A673 (cell line): ENCODE measurements at places on chromosomes 2 and 18.

- DNase-seq = no peak
Measured at GRCh38 chr2:172249986-172250385, 147.3 kb upstream of the DLX2 start.

DNA sequence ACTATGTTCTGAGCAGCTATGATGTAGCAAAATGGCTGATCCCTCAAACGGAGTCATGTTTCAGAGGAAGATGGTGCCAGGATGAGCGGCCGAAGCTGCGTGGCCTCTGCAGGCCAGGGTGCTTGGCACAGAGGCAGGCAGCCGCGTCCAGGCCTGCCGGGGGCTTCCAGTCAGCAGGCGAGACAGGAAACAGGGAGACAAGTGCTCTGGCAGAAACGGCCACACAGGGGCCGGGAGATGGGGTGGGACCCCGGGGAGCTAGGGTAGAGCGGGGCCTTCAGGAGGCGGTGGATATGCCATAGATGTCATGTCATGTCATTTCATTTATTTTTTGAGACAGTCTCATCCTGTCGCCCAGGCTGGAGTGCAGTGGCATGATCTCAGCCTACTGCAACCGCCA lies 50.7 kb downstream of the EIPR1 start:
- DNase-seq = no peak

GRCh38 chr18:37361335-37362157 lies 204.1 kb downstream of the CELF4 start:
- peak; percentile 15 for DNase-seq

- DNase-seq = peak; percentile 28
Measured at GRCh38 chr2:227325839-227326195, 766 bp downstream of the MFF start.

DNA sequence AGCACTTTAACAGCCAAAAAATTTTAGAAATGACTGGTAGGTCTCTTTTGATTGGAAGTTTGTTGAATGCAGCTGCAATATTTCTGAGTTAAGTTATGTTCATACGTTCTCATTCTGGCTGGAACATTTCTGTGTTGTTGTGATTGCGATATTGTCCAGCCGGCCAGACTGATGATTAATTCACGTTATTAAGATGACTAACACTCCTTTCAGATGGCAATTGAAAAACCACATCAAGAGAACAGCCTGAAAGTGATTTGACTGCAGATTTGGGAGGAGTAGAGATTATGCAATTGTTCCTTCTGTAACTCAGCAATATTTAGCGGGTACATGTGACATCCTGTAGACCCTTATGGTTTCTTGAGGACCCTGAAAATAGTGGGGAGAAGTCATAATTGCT lies 133.7 kb downstream of the FBXO15 start:
- no peak for DNase-seq

GRCh38 chr18:59238385-59238784 lies 18.4 kb downstream of the GRP start:
- DNase-seq = peak; percentile 74

DNA sequence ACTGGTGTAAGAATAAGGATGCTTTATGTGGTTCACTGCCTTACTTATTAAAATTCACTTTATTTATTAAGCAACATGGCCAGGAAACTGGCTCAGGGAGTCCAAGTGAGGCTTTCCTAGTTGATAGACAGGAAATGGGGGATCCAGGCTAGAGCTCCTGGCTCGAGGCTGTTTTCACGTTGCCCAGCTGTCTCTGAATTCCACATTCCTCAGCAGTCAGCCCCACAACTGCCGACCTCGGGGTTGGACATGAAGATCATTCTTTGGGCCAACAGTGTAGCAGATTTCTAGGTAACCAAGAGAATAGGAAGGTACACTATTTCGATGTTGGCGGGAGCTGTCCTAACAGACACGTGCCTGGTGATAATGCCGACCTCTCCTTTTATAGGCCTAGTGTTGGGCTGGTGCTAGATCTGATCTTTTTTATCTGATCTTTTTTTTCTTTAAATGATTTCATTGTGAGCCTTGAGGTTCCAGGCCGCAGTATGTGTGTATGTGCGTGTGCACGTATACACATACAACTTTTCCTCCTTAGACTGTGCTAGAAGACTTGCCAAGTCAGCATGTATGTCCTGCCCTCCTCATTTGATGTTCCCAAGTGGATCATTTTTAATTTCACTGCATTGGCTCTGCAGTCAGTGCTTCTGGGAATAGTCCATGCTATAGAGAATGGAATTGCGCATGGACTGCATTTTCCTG lies 103.5 kb downstream of the CABLES1 start:
- DNase-seq = no peak

- DNase-seq = no peak
Measured at GRCh38 chr2:85063981-85064599, 69.1 kb upstream of the TCF7L1 start.

DNA sequence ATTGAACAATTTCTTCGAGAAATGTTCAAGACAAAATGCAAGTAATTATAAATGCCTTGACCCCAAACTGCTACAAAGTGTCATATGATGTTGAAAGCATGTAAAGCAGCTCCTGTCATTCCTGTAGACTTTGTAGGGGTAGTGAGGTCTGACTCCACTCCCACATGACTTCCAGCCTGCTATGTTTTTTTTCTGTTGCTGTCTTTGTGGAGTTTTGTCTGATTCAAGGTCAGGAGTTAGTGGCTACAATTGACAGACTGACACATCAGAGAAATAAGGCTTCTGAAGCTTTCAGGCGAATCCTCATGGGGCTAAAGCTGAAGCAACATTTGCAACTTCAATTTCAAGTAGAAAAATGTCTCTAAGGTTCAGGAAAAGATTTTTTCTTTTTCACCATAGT lies 63.9 kb upstream of the CCDC195 start:
- no peak for DNase-seq

- DNase-seq = no peak
Measured at GRCh38 chr2:198762441-198762840, 695.3 kb downstream of the SATB2 start.

DNA sequence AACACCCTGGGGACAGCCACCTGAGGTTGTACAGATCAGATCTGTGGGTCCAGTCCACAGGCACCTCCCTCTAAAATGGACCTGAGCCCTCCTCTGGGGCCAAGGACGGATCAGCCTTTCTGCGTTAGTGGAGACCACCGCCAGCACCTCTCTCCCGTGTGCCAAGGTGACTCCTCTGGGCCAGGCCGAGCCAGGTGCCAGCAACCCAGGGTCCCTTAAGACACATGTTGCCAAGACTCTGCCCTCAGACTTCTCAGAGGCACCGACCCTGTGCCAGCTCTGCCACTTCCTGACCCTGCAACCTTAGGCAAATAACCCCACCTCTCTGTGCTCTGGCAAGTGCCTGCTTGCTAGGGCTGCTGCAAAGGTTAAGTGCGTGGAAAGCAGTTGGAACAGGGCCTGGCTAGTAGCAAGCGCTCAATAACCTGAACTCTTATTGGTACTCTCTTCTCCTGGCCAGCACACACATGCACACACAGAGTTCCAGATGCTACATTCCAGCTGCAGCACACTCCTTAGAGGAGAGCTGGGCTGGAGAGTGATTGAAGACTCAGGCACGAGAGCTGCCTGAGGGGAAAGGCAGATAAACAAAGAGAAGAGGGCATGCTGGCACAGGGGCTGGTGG lies 105.6 kb downstream of the TNS1 start:
- DNase-seq = no peak

DNA sequence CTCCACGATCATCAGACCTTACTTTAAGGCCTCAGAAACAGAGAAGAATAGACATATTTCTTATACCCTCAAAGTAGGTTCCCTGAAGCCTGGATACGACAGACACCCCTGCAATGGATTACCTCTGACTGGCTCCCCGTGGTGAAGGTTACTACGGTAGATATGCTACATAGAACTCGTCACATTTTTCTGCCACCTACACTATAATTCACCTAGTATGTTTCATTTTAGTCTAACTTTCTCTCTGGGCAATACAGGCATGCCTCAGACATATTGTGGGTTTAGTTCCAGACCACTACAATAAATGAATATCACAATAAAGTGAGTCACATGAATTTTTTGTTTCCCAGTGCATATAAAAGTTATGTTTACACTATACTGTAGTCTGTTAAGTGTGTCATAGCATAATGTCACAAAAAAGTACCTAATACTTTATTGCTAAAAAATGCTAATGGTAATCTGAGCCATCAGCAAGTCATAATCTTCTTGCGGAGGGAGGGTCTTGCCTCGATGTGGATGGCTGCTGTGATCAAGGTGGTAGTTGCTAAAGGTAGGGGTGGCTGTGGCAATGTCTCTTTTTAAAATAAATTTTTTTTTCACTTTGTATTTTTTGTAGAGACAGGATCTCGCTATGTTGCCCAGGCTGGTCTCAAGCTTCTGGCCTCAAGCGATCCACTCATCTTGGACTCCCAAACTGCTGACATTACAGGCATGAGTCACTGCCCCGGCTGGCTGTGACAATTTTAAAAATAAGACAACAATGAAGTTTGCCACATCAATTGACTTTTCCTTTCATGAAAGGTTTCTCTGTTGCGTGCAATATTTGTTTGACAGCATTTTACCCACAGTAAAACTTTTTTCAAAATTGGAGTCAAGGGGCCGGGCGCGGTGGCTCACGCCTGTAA lies 64.6 kb downstream of the TGIF1 start:
- DNase-seq = no peak

- no peak for DNase-seq
Measured at GRCh38 chr2:31349684-31350083, 64.9 kb downstream of the XDH start.

DNA sequence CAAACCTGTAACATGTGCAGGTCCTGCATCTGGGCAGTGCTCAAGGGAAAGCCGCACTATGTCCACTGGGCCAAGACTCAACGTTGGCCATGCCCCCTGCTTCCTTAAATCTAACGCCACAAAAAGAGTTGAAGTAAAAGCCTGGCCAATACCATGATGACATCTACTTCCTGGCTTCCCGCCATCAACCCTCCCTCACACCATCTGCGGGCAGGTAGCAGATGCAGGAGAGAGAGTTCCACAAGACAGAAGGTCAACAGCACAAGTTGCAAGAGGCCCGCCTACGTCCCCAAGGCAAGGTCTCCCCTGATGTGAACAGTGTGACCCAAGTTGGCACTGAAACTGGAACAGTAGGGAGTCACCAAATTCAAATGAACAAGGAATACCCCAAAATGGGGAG lies 48.4 kb downstream of the ABCG8 start:
- no peak for DNase-seq

DNA sequence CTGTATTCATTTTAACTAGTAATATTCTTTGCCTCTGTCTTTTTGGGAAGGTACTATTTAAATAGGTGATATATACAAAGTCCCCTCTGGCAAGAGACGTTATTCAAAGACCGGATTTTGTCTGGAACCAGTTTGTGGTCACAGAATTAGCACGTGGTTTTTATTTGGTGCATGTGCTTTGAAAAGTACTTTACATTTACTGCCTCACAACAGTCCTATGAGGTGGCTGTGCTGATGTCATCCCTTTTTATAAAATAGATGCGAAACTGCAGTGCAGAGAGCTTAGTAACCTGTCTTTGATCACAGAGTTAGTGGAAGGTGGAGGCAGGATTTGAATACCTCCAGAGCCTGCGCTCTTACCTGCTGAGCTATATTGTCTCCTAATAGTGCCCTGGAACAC lies 4.0 kb downstream of the LPIN1 start:
- no peak for DNase-seq

DNA sequence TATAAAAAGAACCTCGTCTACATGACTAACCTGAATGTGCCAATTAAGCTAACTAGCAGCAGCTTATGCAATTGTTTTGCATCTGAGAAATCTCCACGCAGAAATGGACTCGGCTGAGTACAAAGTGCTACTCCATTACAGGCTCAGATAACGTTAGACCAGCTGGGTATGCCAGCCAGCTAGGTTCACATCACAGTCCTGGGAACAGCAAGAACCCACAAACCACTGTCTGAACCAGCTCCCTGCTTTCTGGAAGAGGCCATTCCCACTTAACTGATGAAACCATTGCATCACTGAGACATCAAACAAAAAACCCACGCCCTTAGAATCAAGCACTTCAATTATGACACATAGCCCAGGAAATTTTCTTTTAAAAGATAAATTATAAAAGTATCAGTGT lies 202.7 kb downstream of the CYRIA start:
- no peak for DNase-seq

- no peak for DNase-seq
Measured at GRCh38 chr2:102241616-102242305, 54.9 kb downstream of the IL1RL2 start.
